Sigmoid colon (tissue), 7 donors: ENCODE measurements at places on chromosomes 12 and 14. TPM values are rescaled to one million over a fixed set of nuclear protein-coding genes. Genes with fewer than 3 reads are reported as not detected.

POTEM gene
- not detected for polyA plus RNA-seq

CLMN gene
- polyA plus RNA-seq: 18.0 TPM

MMP14 gene
- polyA plus RNA-seq: 85.4 TPM

ADAM21 gene
- 0.09 TPM for polyA plus RNA-seq

DAD1 gene
- polyA plus RNA-seq: 136 TPM

MYF6 gene
- polyA plus RNA-seq: not detected

NEUROD4 gene
- not detected for polyA plus RNA-seq

PRICKLE1 gene
- polyA plus RNA-seq: 7.8 TPM

TAS2R9 gene
- not detected for polyA plus RNA-seq

PROX2 gene
- not detected for polyA plus RNA-seq
